ENCODE measurements at places on chromosomes 3 and 15.

DNA sequence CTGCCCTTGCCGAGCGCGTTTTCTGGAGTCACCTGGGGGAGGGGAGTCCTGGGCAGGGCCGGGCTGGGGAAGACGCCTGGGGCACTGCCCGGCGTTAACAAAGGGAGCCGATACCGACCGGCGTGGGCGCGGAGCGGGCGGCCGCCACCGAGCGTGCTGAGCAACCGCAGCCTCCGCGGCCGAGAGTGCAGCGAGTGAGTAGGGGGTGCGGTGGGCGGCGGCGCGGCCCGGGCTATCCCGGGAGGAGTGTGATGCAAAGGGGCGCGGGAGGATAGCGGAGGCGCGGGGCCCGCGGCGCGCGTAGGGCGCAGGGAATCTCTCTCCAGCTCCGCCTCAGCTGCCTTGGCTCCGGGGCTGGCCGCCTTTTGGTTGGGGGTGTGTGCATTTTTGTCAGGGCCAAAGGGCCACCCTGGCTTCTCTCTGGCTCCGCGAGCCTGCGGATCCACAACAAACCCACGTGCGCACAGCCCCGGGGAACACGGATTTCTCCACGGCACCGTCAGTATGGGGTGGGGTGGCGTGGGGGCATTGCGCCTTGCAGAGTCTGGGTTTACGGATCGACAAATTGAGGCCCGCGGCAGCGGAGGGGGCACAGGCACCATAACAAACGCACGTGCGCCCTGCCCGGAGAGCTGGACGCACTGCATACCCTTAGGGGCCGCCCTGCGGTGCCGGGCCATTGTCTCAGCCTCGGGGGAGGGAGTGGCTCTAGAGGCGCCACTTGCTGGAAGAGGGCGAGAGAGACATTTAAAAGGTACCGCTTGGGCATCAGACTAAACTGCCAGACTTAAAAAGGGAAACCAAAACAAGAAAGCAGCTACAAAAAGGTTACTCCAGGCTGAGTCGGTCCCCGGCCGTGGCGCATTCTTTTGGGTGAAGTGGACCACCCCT, 560 bp downstream of the ST6GAL1 start:
- peak; percentile 76 for DNase-seq

- no peak for DNase-seq
Measured at GRCh38 chr15:72397796-72398588, at the start of gene TMEM202. TMEM202 (plus strand) TSS chr15:72398305; CDS start chr15:72398327, 22 bp downstream.

GRCh38 chr3:99872923-99873254, 55.2 kb downstream of the CMSS1 start:
- no peak for DNase-seq

- DNase-seq = no peak
Measured at GRCh38 chr15:99385865-99386264, 134.6 kb downstream of the LRRC28 start.

DNA sequence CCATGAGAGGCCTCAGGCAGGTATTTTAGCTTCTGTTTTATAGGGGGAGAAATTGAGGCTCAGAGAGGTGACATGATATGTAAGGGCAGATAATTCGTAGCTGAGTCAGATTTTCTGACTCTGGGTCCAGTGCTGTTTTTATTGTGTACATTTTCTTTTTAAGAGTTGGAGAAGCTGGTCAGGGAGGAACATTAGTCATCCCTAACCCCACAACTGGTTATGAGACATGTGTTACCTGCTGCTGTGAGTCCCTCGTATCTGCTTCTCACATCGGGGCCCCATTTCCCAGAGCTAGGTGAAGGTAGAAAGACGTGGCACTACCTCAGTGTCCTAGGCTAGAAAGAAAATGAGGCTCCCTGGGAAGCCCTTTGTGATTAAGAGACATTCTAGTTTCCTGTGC, 28.6 kb downstream of the GALNT15 start:
- no peak for DNase-seq

- no peak for DNase-seq
Measured at GRCh38 chr3:133894353-133895207, 1.1 kb downstream of the RAB6B start.

- no peak for DNase-seq
Measured at GRCh38 chr15:80920271-80920699, 69.3 kb downstream of the MESD start.

GRCh38 chr3:60289341-60290121, 961.7 kb downstream of the FHIT start:
- no peak for DNase-seq

DNA sequence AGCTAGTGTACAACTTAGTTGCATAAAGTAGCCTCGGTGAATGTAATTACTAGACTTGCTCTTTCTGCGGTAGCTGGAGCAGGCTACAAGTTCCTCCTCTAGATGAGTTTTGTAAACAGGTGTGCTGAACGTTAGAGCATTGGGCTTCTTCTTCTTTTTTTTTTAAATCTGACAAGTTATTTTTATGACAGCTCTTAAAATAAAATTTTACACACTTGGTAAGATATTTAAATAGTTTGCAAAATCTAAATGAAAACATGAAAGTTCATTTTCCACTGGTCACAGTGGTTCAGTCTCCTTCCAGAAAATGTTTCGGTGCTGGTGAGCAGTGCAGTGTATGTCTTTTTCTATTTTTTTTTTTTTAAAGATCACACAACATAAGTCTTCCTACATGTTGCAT, 3.0 kb downstream of the CCR9 start:
- DNase-seq = peak; percentile 71

DNA sequence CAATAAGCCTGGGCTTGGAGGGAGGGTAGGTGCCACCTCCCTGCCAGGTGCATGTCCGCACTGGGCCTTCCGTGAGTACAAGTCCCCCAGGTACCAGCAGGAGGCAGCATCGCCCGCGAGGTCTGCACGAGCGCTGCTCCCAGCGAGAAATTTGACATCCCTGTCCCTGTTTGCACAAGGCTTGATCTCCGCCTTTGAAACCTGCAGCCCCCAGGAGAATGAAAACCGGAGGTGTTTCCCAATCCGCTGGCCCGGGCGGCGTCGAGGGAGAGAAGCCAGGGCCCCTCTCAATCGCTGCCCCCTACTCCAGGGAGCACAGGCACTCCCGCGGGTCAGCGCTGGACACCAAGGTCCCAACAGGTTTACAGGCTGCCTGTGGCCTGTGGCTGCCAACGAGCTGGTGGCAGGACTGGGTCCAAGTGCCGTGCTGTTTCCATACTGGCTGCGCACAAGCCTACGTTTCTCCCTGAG, 961 bp downstream of the HAPLN3 start:
- DNase-seq = peak; percentile 78

DNA sequence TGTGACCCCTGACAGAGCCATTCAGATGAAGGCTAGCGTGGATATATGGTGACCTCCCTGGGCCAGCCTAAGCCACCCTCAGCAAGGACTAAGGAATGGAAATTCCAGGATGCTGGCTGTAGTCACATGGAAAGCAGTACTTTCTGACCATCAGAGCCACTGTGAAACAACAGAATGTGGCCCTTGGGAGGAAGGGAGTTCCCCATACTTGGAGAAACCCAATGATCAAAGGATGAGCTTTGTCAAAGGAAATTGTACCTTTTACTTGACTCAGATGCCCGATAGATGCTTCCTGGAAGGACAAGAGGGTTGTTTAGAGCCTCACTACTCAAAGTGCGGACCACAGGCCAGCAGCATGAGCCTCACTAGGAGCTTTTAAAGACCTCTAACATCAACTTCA, 484.5 kb upstream of the PROK2 start:
- no peak for DNase-seq

- no peak for DNase-seq
Measured at GRCh38 chr3:8518138-8518537, 16.5 kb downstream of the LMCD1 start.

GRCh38 chr3:118057086-118057485, 977.6 kb downstream of the IGSF11 start:
- no peak for DNase-seq

GRCh38 chr15:77139312-77139711, 68.4 kb upstream of the TSPAN3 start:
- DNase-seq = no peak

DNA sequence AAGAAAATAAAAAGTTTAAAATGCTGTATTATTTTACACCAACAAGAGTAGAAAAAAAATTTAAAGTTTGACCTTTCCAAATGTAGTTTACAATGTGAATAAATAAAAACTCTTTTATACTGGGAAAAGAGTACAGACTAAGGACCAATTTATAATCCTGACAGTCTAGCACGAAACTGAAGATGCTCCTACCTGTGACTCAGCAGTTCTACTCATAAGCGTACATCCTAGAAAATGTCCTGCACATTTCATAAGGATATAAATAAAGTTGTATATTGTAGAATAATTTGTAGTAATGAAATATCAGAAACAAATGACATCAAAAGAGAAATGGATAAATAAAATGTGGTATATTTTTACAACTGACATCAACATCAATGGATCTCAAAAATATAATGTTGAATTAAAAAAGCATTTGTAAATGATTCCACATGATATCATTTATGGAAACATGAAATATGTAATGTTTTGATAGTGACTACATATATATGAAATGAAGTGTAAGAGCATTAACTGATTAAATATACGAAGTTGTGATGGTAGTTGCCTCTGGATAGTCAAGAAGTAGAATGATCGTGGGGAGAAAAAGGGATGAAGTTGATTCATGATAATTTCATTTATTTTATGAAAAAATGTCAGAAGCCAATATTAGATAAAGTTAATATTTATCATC, 161.3 kb upstream of the CBLB start:
- DNase-seq = no peak

GRCh38 chr3:3798631-3799113, 559 bp upstream of the LRRN1 start:
- DNase-seq = peak; percentile 16

- no peak for DNase-seq
Measured at GRCh38 chr15:39333393-39333792, 247.5 kb upstream of the THBS1 start.

DNA sequence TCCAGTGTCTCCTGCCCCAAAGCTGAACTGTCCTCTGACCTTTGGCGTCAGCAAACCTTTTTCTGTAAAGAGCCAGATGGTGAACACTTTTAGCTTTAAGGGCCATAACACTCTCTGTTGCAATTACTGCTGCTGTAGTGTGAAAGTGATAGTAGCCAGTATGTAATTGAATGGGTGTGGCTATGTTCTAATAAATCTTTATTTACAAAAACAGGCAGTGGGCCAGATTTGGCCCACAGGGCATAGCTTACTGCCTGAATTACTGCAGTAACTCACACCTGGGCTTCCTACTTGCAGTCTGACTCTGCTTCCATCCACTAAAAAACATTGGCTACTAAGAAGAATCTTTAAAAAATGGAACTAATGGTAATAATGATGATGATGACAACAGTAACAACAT, 68.0 kb upstream of the SLC6A11 start:
- DNase-seq = no peak
